ENCODE measurements at places on chromosomes 7 and 10. TPM values are rescaled to one million over a fixed set of nuclear protein-coding genes. Genes with fewer than 3 reads are reported as not detected.

DNA sequence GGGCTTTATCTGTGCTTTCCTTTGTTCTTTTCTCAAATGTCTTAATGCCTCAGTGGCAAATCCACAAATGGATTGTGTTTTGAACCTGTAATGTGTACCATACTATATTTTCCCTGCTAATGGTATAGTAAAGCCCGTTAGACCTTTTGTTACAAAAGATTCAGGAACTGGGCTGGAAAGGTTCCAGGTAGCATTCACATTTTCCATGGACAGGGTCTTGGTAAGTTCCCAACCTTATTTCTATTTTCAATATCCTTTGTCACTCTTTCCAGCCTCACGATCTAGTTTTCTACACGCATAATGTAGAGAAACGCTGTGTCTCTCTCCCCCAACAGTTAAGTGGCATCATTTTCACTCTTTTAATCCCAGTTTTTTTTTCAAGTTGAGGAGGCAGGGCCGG is 153.0 kb downstream of the PLCE1 start:
- DNase-seq, result no peak

The EFCAB10 gene
- total RNA-seq, result 0.50 TPM

The GIMAP1 gene
- total RNA-seq, result not detected

GRCh38 chr7:96784597-96784996 is 75.0 kb upstream of the SEM1 start:
- DNase-seq, result no peak

GRCh38 chr7:2487586-2488271 is 11.5 kb upstream of the GRIFIN start:
- DNase-seq, result no peak

GRCh38 chr10:61669849-61670248 is 7.1 kb downstream of the CABCOCO1 start:
- DNase-seq, result no peak

- peak; percentile 95 for DNase-seq
Measured at GRCh38 chr7:116271963-116272886, 61.9 kb downstream of the TES start.

The ADIRF gene
- total RNA-seq, result 247 TPM

The SLC26A5 gene
- not detected for total RNA-seq

DNA sequence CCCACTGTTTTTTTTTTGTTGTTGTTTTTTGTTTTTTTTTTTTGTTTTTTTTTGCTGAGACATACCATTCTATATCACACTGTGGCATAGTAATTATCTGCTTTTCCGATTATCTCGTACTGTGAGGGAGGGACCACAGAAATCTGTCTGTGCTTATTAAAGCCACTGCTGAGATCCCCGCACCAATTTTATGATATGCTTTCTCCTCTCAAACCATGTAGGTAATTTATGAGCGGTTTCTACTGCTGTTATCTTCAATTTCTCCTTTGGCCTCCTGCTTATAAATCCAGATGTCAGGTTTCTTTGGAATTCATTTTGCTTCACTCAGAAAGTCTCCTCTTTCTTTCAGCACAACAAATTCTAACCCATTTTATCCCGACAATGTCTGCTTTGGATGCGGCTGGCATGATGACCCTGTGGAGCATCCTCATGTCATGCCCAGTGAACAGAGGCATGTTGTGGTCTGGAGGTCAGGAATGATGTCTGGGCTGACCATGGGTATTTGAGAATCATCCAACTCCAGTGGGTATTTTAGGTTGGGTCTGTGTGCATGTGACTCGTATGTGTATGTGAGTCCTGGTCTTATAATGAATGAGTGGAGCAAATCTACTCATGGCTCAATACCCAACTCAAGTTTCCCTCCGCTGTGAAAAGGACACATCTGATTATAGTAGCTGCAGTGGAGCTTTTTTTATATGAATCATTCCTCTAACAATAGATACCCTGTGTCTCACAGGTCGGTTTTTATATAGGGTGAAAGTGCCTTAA is 213.4 kb downstream of the GALNT17 start:
- no peak for DNase-seq

DNA sequence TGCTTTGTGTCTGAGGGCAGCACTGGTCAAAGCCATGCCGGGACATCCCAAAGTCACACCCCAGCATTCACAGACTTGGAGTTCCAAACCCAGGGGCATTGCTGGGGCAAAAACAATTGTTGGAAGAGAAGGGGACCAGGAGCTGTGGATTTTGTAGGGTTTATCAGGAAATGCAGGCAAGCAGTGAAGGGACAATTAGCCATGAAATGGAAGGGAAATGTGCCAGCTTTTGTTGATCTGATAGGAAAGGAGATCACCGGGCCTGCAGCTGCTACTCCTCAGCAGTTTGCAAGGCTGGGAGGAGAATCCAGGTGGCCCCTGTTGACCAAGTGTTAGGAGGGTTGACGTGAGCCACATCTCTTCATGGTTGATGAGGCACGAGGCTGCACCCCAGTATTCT is 2.5 kb upstream of the BRI3 start:
- no peak for DNase-seq

GRCh38 chr7:16604054-16604453 is 41.5 kb downstream of the ANKMY2 start:
- DNase-seq, result no peak

GRCh38 chr7:47757921-47758411 is 176.1 kb upstream of the TNS3 start:
- peak; percentile 67 for DNase-seq

DNA sequence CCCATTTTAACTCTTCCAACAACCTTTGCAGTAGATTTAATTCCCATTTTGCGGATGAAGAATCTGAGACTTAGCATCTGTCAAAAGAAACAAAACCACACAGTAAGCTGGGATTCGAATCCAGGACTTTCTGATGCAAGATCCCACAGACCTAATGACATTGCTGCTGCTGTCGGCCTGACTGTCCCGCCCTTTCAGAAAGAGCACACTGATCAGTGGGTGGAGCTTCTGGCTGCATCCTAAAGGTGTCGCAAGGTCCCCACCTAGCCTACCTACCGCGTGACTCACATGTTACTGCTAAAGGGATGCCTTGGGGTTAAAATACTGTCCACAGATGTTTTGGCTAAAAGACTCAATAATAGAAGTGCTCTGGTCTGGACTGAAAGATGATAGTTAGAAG is 134.7 kb downstream of the EMX2 start:
- DNase-seq, result peak; percentile 53

DNA sequence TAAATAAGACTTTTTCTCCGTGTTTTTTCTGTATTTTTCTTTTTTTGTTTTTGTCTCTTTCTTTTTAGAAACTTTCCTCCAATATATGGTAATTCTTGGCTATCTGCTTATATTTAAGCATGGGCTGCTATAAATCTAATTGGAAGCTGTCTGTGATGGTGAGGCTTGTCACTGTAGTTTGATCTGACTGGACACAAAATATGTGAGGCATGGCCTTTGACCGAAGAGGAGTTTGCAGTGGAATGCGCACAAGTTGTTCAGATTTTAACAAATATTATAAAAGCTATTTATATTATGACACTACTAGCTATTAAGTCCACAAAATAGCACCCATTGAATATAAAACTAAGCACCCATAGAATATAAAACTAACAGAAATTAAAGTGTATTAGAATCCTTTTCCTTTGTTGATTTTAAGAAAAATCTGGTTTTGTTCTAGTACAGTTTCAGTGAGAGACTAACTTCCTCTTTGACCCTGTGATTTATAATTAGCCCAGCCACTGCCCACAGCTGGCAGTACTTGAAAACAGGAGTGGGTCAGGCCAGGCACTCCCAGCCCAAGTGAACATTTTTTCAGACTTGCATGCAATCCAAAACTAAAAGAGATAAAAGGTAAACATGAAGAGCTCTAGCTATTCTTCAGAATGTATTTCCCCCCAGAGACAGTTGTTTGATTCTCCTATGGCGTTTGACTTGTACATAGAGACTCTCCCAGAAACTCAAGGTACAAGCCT is 69.9 kb upstream of the FGL2 start:
- no peak for DNase-seq

Measured in mammary epithelial cell (primary cell).